ENCODE measurements at places on chromosomes 7 and 10.

GRCh38 chr7:64630496-64630895 is 35.4 kb upstream of the ZNF107 start:
- H3K4me1 ChIP-seq = no peaks in the 10 kb centered on the region
- H3K27me3 ChIP-seq = no peaks in the 10 kb centered on the region
- no peak overlapping the region for H3K4me3 ChIP-seq
- no peak overlapping the region for H3K27ac ChIP-seq
- no peaks in the 10 kb centered on the region for H3K36me3 ChIP-seq

- no peak overlapping the region for H3K27ac ChIP-seq
- no peaks in the 10 kb centered on the region for H3K36me3 ChIP-seq
- no peaks in the 10 kb centered on the region for H3K4me1 ChIP-seq
- DNase-seq = no peak
Observed at GRCh38 chr7:128215281-128215680, 25.8 kb upstream of the LEP start.

DNA sequence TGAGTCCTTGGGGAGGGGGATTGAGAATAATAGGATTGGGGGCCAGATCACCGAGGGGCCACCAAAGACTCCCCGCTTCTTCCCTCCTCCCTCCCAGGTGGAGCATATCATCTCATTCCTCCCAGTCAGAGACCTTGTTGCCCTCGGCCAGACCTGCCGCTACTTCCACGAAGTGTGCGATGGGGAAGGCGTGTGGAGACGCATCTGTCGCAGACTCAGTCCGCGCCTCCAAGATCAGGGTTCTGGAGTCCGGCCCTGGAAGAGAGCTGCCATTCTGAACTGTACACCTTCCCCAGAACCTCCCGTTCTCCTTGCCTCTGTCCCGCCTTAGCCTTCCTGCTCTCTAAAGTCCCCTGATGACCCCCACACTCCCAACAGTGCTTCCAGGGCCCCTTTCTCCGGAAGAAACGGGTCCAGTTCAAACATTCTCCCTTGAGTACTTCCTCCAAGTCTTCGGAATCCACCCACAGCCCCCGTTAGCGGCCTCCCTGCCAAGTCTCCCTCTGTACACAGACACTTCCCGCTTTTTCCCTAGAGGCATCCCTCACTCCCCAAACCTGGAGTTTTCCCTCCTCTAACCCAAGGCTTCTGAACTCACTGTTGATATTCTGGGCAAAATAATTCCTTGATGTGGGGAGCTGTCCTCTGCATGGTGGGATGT is 4.1 kb downstream of the FBXO24 start:
- no peak overlapping the region for H3K4me3 ChIP-seq
- no peaks in the 10 kb centered on the region for H3K4me1 ChIP-seq
- no peaks in the 10 kb centered on the region for H3K36me3 ChIP-seq
- DNase-seq = no peak

DNA sequence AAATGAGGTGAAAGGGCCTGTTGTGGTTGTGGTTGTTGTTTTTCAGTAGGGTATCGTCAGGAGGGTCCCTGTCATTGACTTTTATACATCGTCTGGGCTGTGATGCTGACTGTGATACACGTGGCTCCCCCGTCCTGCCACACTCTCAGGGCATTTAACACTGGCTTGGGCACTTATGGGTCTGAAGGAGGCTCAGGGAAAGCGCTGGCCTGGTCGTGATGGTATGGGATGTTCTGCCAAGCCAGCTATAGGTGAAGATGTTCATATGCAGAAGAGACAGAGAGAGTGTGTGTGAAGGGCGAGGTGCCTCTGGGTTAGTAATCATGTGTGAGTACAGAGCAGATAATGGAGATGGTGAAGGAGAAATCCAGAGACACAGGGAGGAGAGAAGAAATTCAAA is 158.5 kb downstream of the PRPF18 start:
- DNase-seq = no peak
- no peaks in the 10 kb centered on the region for H3K36me3 ChIP-seq
- H3K27ac ChIP-seq = no peak overlapping the region
- H3K27me3 ChIP-seq = no peaks in the 10 kb centered on the region

DNA sequence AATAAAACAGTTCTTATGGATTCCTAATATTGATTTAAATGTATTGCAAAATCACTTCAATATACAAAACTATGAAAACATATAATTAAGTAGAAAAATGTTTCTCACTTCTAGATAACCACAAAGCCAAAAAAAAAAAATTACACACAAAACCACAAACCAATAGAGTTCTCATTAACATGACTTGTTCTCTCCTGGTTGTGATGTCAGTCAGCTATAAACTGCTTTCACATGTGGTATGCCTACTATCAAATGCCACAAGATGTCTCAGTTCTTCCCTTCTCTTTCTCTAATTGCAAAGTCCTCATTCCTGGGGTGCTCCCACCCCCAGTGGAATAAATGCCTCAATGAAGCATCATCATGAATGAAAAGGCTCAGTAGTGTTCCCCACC is 16.6 kb downstream of the GNAI1 start:
- peaks cover 52% of the 10 kb centered on the region for H3K4me1 ChIP-seq
- H3K27me3 ChIP-seq = no peaks in the 10 kb centered on the region
- no peaks in the 10 kb centered on the region for H3K36me3 ChIP-seq
- H3K4me3 ChIP-seq = no peak overlapping the region
- H3K27ac ChIP-seq = no peak overlapping the region

DNA sequence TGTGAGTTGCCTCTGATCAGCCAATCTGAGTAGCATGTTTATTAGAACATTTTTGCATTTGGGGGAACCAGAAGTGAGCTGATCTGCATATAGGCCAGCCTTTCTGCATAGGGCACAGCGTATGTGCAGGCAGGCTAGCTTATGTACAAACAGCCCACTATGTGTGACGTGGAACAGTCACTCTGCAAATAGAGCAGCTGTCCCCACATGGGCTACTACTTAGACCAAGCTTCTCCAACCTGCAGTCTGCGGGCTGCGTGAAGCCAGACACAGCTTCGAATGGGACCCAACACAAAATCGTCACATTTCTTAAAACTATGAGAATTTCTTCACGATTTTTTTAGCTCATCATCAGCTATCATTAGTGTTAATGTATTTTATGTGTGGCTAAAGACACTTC is 134.1 kb upstream of the FAM20C start:
- H3K4me3 ChIP-seq = no peak overlapping the region
- H3K36me3 ChIP-seq = no peaks in the 10 kb centered on the region
- DNase-seq = peak; percentile 23
- no peak overlapping the region for H3K27ac ChIP-seq

DNA sequence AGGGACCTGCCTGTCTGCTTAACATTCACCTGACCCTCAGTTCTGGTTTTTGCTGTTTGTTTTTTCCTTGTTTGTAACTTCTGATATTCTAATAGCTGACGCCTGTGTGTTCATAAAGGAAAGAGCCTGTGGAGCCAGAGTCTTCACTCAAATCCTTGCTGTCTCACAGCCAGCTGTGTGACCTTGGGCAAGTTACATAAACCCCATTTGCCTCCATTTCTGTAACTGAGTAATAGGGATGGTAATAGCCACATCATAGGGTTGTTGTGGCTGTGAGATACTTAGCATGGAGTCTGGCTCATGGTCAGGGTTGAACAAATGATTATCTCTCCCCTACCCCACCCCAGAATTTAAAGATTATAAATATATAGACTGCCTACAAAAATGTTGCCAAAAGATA is 27.0 kb downstream of the WBP1L start:
- DNase-seq = peak; percentile 79
- peaks cover 92% of the 10 kb centered on the region for H3K4me1 ChIP-seq
- H3K36me3 ChIP-seq = no peaks in the 10 kb centered on the region
- H3K27ac ChIP-seq = peak overlapping the region; percentile 92
- no peak overlapping the region for H3K4me3 ChIP-seq

GRCh38 chr7:142835487-142835886 is 19.4 kb upstream of the EPHB6 start:
- no peak overlapping the region for H3K4me3 ChIP-seq
- H3K36me3 ChIP-seq = no peaks in the 10 kb centered on the region
- H3K27ac ChIP-seq = no peak overlapping the region

DNA sequence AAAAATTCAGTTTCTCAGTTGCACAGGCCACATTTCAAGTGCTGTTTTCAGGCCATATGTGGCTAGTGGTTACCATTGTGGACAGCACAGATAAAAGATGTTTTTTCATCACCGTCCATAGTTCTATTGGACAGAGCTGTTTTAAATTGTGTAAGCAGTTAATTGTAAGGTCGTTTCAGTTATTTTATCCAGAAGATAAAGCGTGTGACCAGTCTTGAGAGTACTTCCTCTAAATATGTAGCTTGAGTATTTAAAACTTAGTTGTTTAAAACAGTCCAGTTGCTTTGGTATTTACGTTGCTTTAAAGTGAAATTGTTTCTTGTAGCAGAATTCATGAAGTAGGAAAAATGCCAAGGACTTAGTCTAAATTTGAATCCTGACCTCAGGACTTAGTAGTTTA is 66.9 kb downstream of the ZNRF2 start:
- H3K36me3 ChIP-seq = no peaks in the 10 kb centered on the region
- no peaks in the 10 kb centered on the region for H3K27me3 ChIP-seq
- no peak overlapping the region for H3K4me3 ChIP-seq
- H3K4me1 ChIP-seq = peaks cover 5% of the 10 kb centered on the region

GRCh38 chr7:97357459-97357858 is 240.0 kb downstream of the SDHAF3 start:
- no peak overlapping the region for H3K4me3 ChIP-seq
- DNase-seq = no peak
- H3K36me3 ChIP-seq = no peaks in the 10 kb centered on the region
- H3K27ac ChIP-seq = no peak overlapping the region
- no peaks in the 10 kb centered on the region for H3K27me3 ChIP-seq

DNA sequence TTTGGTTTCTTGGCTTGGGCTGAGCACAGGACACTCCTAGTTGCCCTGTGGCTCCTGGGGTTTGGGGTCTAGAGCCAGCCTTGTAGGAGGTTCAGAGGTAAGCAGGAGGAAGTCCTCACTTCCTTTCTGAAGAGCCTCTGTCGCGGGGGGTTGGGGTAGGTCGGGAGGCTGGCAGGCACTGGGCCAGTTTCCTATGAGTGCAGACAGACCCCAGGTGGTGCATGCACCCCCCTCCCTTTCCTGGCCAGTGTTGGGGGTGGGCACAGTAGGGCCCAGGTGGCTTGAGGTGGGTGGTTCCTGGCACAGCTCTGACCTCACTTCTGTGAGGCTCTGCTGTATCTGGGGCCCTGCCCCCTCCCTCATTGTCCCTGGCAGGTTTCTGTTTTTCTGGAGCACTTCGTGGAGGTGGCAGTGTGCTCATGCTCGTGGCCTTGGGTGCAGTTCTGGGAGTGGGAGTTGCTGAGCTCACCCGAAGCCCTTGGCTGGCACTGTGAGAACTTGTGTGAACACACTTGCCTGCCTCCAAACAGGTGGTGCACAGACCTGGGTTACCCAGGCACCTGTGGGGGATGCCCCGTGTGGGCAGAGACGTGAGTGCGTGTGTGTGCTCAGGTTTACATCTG is 1.8 kb downstream of the PALD1 start:
- H3K36me3 ChIP-seq = no peaks in the 10 kb centered on the region
- H3K4me3 ChIP-seq = no peak overlapping the region
- peaks cover 41% of the 10 kb centered on the region for H3K4me1 ChIP-seq
- no peaks in the 10 kb centered on the region for H3K27me3 ChIP-seq
- DNase-seq = no peak

DNA sequence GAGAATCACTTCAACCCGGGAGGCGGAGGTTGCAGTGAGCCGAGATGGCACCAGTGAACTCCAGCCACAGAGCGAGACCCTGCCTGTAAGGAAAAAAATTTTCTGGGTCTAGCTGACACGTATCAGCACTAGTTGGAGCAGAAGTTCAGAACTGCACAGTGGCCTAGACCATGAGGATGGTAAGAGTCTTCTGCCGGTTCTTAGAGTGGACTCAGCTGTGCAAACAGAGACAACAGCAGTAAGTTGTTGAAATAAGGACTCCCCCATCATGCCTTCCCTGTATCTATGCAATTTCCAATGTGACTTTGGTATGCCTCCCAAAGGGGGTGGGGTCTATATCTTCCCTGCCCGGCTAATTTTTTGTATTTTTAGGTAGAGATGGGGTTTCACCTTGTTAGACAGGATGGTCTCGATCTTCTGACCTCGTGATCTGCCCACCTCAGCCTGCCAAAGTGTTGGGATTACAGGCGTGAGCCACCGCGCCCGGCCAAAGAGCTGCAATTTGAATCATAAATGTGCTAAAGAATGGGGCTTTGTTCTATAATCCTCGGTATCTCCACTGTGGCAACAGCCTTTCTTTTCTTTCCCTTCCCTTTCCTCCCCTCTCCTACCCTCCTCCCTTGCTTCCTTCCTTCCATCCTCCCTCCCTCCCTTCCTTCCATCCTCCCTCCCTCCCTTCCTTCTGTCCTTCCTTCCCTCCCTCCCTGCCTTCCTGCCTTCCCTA is 14.5 kb upstream of the RNF216 start:
- H3K27ac ChIP-seq = no peak overlapping the region
- no peak for DNase-seq
- H3K36me3 ChIP-seq = no peaks in the 10 kb centered on the region
- no peaks in the 10 kb centered on the region for H3K27me3 ChIP-seq
- H3K4me1 ChIP-seq = no peaks in the 10 kb centered on the region

GRCh38 chr10:23155169-23155568 is 36.9 kb upstream of the PTF1A start:
- no peaks in the 10 kb centered on the region for H3K27me3 ChIP-seq
- H3K4me1 ChIP-seq = peaks cover 7% of the 10 kb centered on the region
- no peak overlapping the region for H3K27ac ChIP-seq
- H3K4me3 ChIP-seq = no peak overlapping the region
- H3K36me3 ChIP-seq = no peaks in the 10 kb centered on the region
- no peak for DNase-seq

GRCh38 chr10:76268530-76268929 is 837.1 kb downstream of the LRMDA start:
- no peaks in the 10 kb centered on the region for H3K27me3 ChIP-seq
- H3K4me1 ChIP-seq = no peaks in the 10 kb centered on the region
- no peak overlapping the region for H3K4me3 ChIP-seq
- no peaks in the 10 kb centered on the region for H3K36me3 ChIP-seq

DNA sequence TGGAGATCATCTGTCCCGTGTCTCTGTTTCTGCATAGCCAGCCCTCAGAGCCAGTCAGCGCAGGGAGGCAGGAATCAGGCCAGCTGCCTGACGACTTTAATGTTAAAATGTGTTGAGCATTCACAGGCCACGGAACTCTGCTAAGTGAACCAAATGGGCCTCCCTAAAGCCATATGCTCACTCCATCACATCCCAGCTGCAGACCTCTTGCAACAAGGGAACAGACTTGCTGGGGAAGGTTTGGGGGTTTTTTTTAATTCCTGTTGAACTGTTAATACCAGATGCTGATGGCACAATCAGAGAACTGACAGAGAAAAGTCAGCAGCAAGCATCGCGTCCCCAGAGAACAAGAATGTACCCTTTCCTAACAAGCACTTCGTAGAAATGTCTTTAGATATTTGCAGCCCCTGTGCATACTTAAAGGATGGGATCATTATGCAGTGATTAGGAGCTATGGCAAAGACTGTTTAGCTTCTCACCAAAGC is 900.4 kb upstream of the AUTS2 start:
- H3K27me3 ChIP-seq = no peaks in the 10 kb centered on the region
- no peak overlapping the region for H3K4me3 ChIP-seq
- H3K27ac ChIP-seq = no peak overlapping the region
- H3K4me1 ChIP-seq = no peaks in the 10 kb centered on the region
- no peak for DNase-seq

DNA sequence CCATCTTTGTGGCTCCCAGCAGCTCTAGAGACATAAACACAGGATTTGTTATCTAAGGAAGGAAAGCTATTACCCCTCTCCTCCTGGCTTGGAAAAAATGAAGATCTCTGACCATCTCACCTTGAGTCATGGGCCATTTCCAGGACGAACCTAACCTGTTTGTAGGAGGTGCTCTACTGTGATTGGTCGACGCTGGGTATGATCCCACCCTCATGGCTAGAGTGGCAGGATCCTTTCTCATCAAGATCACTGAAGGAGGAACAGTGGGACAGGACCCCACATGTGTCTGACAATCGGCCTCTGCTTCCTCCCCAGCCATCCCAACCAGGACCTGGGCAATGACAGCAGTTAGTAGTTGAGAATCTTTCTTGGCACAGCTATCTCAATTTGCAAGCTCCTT is 144.1 kb downstream of the EMX2 start:
- H3K4me3 ChIP-seq = no peak overlapping the region
- no peak overlapping the region for H3K27ac ChIP-seq
- DNase-seq = no peak
- no peaks in the 10 kb centered on the region for H3K36me3 ChIP-seq
- no peaks in the 10 kb centered on the region for H3K27me3 ChIP-seq

Measured in adrenal gland (tissue), 19 donors.